ENCODE measurements at places on chromosomes 12 and 14.

- DNase-seq, result no peak
- peaks cover 6% of the 10 kb centered on the region for H3K27me3 ChIP-seq
- H3K27ac ChIP-seq, result no peak overlapping the region
- no peaks in the 10 kb centered on the region for H3K36me3 ChIP-seq
- no peaks in the 10 kb centered on the region for H3K4me1 ChIP-seq
These were observed 7.3 kb upstream of the MGP start for GRCh38 chr12:14892726-14893505.

GRCh38 chr14:37594238-37594970 lies 645 bp downstream of the FOXA1 start:
- no peak for DNase-seq
- H3K4me3 ChIP-seq, result no peak overlapping the region
- no peaks in the 10 kb centered on the region for H3K36me3 ChIP-seq
- H3K27me3 ChIP-seq, result peaks cover 59% of the 10 kb centered on the region
- H3K4me1 ChIP-seq, result peaks cover 19% of the 10 kb centered on the region

GRCh38 chr12:12715128-12715458 lies 2.1 kb upstream of the CDKN1B start:
- peaks cover 27% of the 10 kb centered on the region for H3K36me3 ChIP-seq

GRCh38 chr12:132724506-132725241 lies 14.0 kb downstream of the PGAM5 start:
- DNase-seq, result no peak
- no peaks in the 10 kb centered on the region for H3K27me3 ChIP-seq
- H3K4me3 ChIP-seq, result no peak overlapping the region
- H3K4me1 ChIP-seq, result no peaks in the 10 kb centered on the region

DNA sequence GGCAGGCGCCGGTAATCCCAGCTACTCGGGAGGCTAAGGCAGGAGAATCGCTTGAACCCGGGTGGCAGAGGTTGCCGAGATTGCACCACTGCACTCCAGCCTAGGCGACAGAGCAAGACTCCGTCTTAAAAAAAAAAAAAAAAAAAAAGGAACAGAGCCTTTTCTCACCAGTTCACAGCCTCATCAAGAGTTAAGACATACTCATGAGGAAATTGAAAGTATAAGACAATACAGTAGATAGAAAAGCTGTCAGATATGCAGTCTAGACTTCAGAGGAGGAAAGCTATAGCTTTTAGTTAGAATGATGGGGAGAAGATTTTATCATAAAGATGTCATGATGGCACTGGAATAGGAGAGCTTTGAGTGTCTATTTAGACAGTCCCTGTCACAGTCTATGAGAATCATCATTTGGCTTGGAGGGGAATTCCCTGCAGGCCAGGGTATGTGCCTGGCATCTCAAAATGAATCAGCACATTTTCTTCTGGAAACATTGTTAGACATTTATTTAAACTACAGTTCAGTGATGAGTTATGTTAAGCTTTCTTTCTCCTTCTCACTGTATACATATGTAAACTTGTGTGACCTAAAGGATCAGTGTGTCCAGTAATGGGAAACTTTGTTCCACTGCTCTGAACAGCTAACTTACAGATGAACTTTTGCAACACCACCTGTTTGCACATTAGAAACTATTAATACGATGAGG lies 2.9 kb upstream of the RAB35 start:
- H3K36me3 ChIP-seq, result peaks cover 10% of the 10 kb centered on the region
- H3K27ac ChIP-seq, result peak overlapping the region; percentile 60
- H3K4me1 ChIP-seq, result peaks cover 77% of the 10 kb centered on the region
- no peaks in the 10 kb centered on the region for H3K27me3 ChIP-seq
- H3K4me3 ChIP-seq, result peak overlapping the region; percentile 9

DNA sequence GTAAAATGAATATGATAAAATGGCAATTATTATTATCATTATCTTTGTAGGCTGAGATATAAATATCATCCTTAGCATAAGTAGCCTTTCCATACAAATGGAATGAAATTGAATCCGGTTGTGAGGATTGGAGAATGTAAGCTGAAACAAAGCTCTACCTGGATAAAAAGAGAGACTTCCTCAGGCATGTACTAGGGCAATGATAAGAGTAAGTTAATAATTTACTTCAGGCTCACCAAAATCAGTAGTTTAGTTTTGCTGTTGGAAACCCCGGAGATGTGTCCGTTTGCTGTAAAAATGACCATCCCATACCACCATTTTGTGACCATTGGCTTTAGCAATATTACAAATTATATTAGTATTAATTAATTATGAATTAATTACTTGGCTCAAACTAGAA lies 96.3 kb downstream of the C12orf75 start:
- peaks cover 26% of the 10 kb centered on the region for H3K27me3 ChIP-seq
- DNase-seq, result no peak
- no peaks in the 10 kb centered on the region for H3K36me3 ChIP-seq
- no peak overlapping the region for H3K27ac ChIP-seq

Data from activated B cell treated with CpG ODN at 0.5 μM for 24 hours (primary cell).